ENCODE measurements at places on chromosomes 1 and 21. TPM values are rescaled to one million over a fixed set of nuclear protein-coding genes. Genes with fewer than 3 reads are reported as not detected.

DNA sequence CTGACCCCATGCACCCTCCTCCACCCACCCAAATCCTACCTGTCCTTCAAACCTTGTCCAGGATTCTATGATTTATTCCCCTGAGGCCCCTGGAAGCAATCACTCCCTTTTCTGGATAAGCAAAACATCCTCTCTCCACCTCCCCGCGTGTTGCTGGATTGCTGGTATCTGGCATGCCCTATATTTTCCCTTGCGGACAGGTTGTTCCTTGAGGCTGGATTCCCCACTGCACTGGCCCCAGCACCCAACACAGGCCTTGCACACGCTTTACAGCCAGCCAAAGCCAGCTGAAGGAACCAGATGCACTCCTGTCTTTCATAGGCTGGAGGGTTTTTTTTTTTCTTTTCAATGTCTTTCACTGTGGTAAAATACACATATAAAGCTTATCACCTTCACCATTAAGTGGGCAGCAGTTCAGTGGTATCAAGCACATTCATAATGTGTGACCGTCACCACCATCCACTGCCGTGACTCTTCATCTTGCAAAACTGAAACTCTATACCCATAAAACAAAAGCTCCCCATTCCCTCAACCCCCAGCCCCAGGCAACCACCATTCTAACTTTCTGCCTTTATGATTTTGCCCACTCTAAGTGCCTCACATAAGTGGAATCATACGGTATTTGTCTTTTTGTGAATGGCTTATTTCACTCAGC lies 50.9 kb downstream of the TOR1AIP2 start:
- no peak for DNase-seq

DNA sequence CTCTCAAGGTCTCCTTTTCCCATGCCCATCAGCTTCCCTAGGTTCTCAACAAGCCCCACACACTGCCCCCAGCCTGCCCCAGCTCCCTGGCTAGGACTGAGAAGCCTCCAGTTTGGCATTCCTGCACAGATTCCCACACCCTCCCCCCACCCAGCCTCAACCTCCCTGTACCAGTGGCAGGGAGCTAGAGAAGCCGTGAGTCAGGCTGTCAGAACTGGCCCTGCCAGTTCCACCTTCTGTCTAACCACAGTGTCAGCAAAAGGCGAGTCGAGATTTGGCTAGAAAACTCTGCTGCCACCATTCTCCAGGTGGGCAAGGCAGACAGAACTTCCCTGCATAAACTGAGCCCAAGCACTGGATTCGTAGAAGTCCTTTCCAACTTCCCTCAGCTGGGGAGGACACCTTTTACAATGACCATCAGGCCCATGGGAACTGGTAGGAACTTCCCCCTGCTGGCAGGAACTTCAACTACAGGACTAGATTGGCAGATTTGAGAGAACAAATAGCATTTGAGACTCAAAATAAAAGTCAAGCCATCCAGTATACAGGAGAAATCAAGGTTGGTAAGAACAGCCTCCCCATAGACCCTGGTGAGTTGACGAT lies 31.0 kb downstream of the TNNT2 start:
- peak; percentile 62 for DNase-seq

DNA sequence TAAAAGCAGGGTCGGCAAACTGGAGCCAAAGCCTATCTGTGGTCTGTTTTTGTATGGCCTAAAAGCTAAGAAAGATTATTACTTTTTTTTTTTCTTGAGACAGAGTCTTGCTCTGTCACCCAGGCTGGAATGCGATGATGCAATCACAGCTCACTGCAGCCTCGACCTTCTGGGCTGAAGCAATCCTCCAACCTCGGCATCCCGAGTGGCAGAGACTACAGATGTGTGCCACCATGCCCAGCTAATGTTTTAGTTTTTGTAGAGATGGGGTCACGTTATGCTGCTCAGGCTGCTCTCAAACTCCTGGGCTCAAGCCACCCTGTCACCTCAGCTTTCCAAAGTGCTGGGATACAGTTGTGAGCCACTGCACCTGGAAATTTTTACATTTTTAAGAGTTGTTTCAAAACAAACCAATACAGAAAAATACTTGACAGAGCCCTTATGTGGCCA lies 6.5 kb upstream of the GLRX2 start:
- DNase-seq = peak; percentile 89

DNA sequence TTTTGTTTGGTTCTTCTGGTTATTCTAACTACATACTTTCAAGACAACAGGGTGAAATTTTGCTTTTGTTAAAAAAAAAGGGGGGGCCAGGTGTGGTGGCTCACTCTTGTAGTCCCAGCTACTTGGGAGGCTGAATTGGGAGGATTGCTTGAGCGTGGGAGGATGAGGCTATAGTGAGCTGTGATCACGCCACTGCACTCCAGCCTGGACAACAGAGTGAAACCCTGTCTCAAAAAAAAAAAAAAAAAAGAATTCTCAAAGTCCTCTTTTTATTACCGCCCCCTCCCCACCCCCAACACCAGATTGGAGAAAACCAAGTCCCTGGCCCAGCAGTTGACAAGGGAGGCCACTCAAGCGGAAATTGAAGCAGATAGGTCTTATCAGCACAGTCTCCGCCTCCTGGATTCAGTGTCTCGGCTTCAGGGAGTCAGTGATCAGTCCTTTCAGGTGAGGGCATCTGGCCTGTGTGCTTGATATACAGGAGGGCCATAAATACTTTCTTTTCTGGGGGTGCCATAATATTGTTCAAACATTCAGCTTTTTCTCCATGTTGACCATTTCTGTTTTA lies 50.2 kb downstream of the LAMC2 start:
- DNase-seq = no peak

- no peak for DNase-seq
Measured at GRCh38 chr1:167278497-167278896, 57.8 kb downstream of the POU2F1 start.

- DNase-seq = peak; percentile 94
Measured at GRCh38 chr21:16124378-16125138, 394.8 kb downstream of the USP25 start.

DNA sequence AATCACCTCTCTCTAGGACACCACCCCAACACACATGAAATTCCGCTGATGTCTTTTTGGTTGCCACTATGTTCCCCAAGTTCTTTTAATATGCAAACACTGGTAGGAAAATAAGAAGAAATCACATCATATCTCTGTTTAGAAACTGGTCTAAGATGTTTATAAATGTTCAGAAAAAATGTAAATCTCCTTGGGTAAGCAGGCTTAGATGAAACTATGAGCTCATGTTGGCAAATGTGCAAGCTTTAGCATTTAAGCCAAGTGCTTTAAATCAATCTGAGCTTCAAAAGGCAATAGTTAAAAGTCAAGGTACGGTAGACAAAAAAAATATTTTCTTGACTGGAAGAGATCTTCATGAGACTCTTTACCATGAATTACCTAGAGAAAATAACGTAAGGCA lies 25.2 kb upstream of the SLAMF9 start:
- DNase-seq = no peak

GRCh38 chr1:55650444-55650843 lies 435.3 kb upstream of the USP24 start:
- peak; percentile 77 for DNase-seq

- no peak for DNase-seq
Measured at GRCh38 chr1:237700181-237700580, 190.5 kb downstream of the ZP4 start.

DNA sequence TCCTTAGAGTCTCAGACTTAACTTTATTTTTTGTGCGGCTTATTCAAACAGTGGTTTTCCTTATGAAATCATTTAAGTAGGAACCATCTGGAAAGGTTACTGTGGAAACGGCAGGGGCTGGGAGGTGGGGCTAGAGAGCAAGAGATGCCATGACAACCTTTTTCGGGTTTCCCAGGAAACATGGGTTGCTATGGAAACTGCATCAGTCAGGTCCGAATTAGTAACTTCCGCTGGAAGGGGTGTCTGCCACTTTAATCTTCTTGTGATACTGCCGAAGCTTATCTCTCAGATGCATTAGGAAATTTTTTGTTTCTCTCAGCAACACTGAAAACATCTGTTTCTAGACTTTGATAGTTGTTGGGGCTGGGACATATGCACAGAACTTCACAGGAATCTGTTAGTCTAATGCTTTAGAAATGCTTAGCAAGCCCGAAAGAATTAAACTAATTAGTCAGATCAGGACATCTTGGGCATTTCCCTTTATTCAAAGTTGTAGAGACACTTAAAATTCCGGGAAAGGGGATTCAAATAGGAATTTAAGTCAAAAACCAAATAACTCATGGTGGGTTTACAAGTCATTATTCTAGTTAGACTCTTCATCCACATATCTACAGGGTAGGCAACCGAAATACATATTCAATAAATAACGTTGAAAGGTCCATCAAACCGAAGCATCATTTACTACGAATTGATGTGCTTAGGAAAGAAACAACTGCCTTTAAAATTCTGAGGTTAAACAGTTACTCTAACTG lies 2.6 kb downstream of the KCNA3 start:
- DNase-seq = no peak

GRCh38 chr1:225349826-225350225 lies 78.0 kb downstream of the LBR start:
- DNase-seq = no peak

DNA sequence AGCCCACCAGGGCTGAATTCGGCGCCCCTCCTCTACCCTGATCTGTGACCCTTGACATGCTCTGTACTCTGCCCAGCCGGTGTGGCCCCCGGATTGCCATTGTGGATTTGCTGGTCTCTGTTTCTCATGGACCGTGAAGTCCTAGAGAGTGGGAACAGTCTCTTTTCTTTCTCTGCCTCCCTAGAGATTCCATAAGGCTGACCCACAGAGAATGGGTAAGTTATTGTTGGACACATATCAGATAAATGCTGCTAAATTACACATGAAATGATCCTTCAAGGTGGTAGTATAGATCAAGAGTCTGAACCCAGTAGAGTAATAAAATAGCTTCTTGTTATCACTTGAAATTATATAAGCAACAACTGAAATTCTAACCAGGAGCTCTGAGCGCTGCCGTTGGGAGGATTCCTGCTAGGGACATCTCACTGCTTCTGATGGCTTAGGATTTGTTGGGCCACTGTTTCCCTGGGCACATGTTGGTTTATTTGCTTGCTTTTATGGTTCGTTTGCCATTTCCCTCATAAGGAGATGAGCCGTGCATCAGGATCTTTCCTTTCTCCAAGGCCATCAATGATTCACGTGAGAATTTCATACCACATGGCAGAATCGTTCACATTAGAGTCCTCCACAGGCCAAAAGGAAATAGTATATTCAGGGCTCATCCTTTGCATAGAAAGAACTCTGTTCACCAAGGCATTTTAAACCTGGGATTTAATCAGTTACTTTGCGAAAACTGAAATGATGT lies 111.9 kb downstream of the ZBTB18 start:
- no peak for DNase-seq

DNA sequence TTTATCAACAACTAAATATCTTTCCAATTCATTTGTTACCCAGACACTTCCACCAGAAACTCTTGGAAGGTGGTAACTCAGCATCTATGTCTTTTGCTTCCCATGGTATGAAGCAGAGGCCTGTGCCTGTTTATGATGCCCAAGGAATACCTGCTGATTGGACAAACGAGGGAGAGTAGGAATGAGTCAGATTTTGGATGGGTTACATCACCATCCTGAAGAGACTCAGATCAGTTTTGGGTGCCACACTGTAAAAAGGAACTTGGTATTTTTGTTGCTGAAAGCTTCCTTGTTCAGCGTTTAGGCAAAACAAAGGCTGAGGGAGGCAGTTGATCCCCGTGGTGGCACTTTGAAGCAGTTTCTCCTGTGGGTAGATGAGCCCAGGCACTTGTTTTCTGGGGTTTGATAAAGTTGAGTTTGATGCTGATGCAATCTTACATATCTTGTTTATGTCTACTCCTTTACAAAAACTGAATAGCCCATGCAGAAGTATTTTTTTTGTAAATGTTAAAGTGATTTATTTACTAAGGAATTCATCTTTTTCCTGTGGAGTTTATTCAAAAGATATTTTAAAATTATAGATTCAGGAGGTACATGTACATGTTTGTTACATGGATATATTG lies 26.7 kb upstream of the CYP4X1 start:
- no peak for DNase-seq

- peak; percentile 94 for DNase-seq
Measured at GRCh38 chr1:41773144-41773591, 145.6 kb downstream of the HIVEP3 start.

GRCh38 chr1:180167721-180168467 lies 13.2 kb downstream of the QSOX1 start:
- DNase-seq = no peak

- DNase-seq = no peak
Measured at GRCh38 chr1:29597861-29598260, 361.5 kb downstream of the PTPRU start.

DNA sequence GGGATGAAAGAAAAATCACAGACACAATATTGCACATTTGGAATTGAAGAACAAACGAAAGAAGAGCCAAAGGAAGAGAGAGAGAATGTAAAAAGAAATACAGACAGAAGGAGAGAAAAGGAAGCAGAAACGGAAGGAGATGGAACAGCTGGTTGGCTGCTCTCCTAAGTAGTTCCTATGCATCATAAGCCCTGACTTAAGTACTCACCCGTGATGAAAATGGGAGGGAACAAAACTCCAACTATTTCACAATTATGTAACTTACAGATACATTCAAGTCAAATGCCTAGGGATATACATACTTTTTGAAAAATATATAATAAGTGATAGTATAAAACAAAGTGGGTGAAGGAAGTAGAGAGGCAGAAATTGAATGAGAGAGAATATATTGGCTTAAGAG lies 88.5 kb downstream of the TTLL7 start:
- DNase-seq = peak; percentile 18

DNA sequence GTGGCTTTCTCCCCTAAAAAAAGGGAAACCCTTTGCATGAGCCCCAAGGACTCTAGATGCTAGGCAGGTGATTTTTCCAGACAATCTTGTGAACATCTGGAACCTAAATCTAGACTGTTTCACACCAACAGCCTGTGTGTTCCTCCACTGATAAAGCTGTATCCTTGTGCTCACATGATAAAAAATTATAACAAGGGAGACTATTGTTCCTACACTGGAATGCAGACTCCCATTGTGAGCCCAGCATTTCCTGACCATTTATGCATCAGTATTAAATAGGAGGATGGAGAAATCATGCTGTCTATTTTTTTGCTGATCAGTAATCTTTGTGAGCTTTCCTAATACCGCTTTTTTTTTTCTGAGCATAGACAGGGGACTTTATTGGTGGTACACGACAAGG lies 52.5 kb downstream of the ZNF697 start:
- no peak for DNase-seq

DNA sequence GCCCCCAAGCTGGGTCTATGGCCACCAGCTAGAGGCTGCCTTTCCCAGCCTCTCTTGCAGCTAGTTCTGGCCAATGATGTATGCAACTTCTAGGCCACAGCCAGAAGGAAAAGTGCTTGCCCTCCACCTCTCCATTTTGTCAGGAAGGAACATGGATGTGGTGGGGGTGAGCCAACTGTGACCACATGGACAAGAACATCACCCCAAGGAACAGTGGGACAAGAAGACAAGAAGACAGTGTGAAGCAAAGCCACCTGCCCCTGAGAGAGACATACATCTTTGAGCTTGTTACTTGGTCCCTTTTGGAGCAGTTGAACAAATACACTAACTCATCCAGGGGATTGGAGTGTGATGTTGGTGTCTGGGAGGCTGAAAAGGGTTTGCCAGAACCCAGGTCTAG lies 105.8 kb upstream of the EDN2 start:
- DNase-seq = no peak

- no peak for DNase-seq
Measured at GRCh38 chr1:24803987-24804530, 58.8 kb downstream of the CLIC4 start.

The LCK gene
- total RNA-seq = not detected

The TNFRSF9 gene
- total RNA-seq = under 0.01 TPM

The MYOG gene
- total RNA-seq = not detected

The NBPF6 gene
- total RNA-seq = not detected

The RABIF gene
- total RNA-seq = 1.3 TPM
